ENCODE measurements at places on chromosomes 1 and 21.

GRCh38 chr21:41428311-41428710, 2.3 kb downstream of the MX1 start:
- no peak overlapping the region for H3K27ac ChIP-seq
- H3K36me3 ChIP-seq, result no peaks in the 10 kb centered on the region
- DNase-seq, result no peak
- peaks cover 17% of the 10 kb centered on the region for H3K27me3 ChIP-seq
- H3K4me3 ChIP-seq, result no peak overlapping the region
- peaks cover 23% of the 10 kb centered on the region for H3K4me1 ChIP-seq

- H3K4me1 ChIP-seq, result peaks cover 26% of the 10 kb centered on the region
- H3K4me3 ChIP-seq, result peak overlapping the region; percentile 94
- peaks cover 7% of the 10 kb centered on the region for H3K36me3 ChIP-seq
- DNase-seq, result no peak
- no peaks in the 10 kb centered on the region for H3K27me3 ChIP-seq
- H3K27ac ChIP-seq, result peak overlapping the region; percentile 67
Observed at GRCh38 chr1:53947172-53947907, 1.2 kb downstream of the LRRC42 start.

DNA sequence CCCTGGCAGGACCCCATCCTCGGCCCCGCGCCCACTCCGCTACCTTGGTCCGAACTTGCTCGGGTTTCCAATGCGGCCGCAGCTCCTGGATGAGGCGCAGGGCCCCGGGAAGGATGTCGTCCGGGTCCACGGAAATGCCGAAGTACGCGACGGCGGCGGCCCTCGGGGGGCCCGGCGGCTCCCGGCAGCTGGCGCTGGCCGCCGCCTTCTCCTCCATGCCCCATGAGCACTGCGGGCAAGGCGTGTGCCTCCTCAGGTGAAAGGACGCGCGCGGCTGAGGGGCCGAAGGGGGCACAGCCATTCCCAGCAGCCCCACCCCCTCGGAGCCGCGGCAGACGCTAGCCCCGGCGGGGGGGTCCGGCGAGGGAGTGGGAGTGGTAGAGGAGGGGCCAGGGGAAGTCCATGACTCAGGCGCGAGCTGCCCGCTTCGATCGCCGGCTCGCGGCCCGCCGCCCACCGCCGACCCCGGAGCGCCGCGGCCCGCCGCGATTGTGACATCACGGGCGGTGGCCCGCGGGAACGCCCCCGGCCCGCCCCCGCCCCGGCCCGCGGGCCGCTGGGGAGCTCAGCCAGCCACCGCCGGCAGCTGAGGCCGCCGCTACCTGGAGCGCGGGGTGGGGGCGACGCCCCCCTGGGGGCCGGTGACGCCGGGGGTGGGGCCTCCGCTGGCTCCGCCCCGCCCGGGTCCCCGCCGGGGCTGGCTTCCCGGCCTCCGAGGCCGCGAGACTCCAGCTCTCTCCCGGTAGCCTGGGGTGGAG, at the start of gene ETNK2:
ETNK2 (minus strand) TSS at position 493 of the 758 bp plus-strand sequence; CDS start at position 301, 192 bp downstream.
- DNase-seq, result peak; percentile 83
- H3K27ac ChIP-seq, result peak within 1 kb of the TSS; percentile 47
- H3K36me3 ChIP-seq, result peaks cover 10% of the 10 kb centered on the region

DNA sequence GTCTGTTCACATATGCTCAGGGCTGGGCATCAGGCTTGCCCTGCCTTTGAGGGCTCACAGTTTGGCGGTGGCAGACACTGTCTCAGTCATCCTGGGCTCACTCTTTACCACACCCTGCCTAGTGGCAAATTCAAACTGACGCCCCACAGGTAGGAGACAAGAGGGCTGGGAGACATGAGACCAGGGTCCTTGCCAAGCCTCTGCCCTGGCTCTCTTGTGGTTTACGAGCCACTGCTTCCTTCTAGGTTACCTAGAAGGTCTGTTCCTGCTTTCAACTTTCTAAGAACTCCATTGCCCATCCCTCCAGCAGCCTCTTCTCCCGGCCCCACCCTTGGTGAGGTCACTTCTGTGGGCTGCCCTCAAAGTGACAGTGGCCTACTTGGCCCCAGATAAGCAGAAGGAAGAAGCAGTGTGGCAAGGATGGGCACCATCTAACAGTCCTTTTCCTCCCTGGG, 10.5 kb downstream of the KIF21B start:
- H3K4me3 ChIP-seq, result no peak overlapping the region
- H3K27ac ChIP-seq, result peak overlapping the region; percentile 89
- no peak for DNase-seq
- peaks cover 25% of the 10 kb centered on the region for H3K36me3 ChIP-seq

GRCh38 chr21:20822666-20823065, 175.5 kb upstream of the NCAM2 start:
- no peak overlapping the region for H3K4me3 ChIP-seq
- peak; percentile 50 for DNase-seq
- no peaks in the 10 kb centered on the region for H3K4me1 ChIP-seq

DNA sequence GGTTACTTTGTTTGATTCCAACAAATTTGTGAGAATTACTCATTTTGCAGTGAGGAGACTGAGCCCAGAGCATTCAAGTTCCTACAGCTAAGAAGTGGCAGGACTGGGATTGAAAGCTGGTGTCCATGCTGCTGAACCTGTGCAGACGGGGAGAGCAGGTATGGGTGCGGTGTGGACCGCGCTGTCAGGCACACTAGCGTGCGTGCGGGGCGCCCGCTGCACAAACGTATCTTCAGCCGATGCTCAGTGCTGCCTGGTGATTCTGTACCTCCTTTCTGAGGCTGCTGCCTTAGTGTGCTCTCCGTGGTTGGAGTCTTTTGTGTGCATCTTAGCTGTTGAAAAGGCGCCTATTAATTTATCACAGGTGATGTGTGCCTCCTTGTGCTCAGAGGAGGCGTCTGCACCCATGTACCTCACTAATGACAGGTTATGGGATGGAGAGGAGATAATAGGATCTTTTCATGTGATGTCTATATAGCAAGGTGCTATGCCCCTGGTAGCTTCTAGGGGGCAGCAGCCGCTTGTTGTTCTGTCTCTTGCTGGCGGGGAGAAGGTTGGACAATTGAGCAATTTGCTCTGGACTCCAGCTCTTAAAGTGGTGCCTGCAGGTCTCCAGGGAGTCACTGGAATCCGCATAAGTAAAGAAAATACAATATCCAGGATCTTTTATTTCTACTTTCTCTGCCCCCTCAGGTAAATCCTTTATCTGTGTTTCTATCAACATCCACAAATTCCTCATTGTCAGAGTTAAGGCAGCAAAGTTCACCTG, 32.5 kb downstream of the PEX14 start:
- no peak overlapping the region for H3K4me3 ChIP-seq
- DNase-seq, result no peak
- H3K36me3 ChIP-seq, result no peaks in the 10 kb centered on the region
- no peak overlapping the region for H3K27ac ChIP-seq
- H3K27me3 ChIP-seq, result no peaks in the 10 kb centered on the region

DNA sequence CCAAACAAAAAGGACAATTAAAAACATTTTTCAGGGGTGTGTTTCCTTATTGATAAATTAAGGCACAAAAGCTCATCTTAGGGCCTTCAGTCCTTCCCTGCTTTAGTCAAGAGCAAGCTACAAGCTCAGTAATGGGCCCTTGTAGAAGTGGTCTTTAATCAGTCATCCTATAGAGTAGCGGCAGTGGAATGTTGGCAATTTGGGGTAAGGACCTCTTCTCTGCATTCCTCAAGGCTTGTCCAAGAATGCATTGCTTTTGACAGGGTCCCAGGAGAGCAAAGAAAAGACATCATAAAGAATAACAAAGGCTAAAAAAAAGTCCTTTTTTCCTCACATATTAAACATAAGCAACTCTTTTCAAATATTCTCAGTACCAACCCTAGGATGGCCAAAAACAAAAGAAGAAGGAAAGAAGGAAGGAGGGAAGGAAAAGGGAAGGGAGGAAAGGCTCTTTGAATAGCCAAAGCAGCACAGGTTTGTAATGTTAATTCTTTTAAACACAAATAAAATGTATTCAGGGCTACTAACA, 27.3 kb upstream of the CAMK1G start:
- no peak overlapping the region for H3K27ac ChIP-seq
- H3K36me3 ChIP-seq, result no peaks in the 10 kb centered on the region
- peaks cover 3% of the 10 kb centered on the region for H3K27me3 ChIP-seq
- no peaks in the 10 kb centered on the region for H3K4me1 ChIP-seq
- no peak for DNase-seq

- no peak overlapping the region for H3K27ac ChIP-seq
- H3K4me1 ChIP-seq, result no peaks in the 10 kb centered on the region
- no peaks in the 10 kb centered on the region for H3K36me3 ChIP-seq
- H3K27me3 ChIP-seq, result no peaks in the 10 kb centered on the region
- H3K4me3 ChIP-seq, result no peak overlapping the region
Observed at GRCh38 chr1:231616667-231617066, 9.9 kb upstream of the DISC1 start.

GRCh38 chr1:15950763-15951295, 25.1 kb downstream of the ZBTB17 start:
- peaks cover 66% of the 10 kb centered on the region for H3K4me1 ChIP-seq
- no peak for DNase-seq
- H3K36me3 ChIP-seq, result peaks cover 67% of the 10 kb centered on the region
- H3K27me3 ChIP-seq, result no peaks in the 10 kb centered on the region

DNA sequence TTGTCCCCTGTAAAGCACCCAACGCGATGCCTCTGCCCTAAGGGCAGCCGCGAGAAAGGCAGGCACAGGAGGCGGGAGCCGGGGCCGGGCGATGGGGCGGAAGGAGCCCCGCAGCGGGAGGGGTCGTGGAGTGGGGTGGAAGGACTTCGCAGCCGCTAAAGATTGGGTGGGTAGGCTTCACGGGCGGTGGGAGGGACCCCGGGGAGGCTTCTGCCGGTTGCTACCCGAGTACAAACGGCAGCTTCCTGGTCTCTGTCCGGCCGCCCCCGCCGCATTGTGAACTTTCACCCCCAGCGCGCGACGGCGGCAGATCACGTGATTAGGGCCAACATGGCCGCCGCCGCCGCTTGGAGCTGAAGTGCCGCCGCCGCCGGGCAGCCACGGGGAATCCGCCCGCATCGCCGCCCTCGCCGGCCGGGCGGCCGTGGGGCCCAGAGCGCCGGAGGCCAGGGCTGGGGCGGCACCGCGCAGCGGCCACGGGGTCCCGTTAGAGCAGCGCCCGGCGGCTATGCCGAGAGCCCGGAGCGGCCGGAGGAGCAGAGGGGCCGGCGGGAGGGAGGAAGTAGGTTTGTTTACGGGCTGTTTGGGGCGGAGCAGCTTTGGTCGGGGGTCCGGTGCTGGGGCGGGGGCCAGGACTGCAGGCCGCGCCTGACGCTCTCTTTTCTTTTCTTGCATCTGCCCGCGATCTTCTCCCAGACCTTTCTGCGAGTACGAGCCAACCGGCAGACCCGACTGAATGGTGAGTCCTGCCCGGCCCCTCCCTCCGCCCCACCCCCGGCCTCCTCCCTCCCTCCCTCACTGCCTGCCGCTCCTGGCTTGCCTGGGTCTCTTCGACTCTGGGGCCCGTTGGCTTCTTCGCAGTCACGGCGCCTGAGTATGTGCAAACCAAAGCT, 42.4 kb downstream of the TMEM53 start:
- peak overlapping the region; percentile 95 for H3K27ac ChIP-seq
- peaks cover 30% of the 10 kb centered on the region for H3K4me1 ChIP-seq
- H3K36me3 ChIP-seq, result peaks cover 20% of the 10 kb centered on the region
- DNase-seq, result peak; percentile 94
- H3K4me3 ChIP-seq, result peak overlapping the region; percentile 60
- no peaks in the 10 kb centered on the region for H3K27me3 ChIP-seq

DNA sequence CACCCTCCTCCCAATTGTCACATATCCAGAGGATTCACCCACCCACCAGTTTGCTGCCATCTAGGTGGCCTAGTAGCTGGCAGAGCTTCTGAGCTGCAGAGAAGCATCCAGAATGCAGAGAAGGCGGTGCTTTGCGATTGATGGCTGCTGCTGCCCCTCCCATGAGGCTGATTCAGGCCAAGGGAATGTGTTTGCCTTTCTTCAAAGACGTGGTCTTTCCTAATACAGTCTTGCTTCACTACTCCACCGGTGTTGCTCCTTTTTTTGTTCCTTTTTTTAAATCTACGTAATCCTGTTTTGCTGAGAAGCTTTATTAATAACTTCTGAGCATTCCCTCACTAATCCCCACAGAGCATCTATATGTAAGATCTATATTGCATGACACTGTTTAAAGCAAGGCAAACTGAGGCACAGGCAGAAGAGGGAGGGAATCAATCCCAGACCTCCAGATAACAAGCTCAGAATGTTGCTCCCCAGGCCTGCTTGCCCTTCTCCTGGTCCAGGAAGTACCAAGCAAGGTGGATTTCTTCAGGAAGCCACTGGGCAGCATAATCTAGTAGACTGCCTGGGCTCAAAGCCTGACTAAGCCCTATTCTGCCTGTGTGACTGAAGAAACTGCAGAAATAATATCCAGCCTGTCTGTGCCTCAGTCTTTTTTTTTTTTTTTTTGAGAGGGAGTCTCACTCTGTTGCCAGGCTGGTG, 275.5 kb upstream of the FMN2 start:
- no peak overlapping the region for H3K27ac ChIP-seq
- no peak for DNase-seq
- H3K27me3 ChIP-seq, result no peaks in the 10 kb centered on the region
- H3K4me3 ChIP-seq, result no peak overlapping the region
- H3K4me1 ChIP-seq, result peaks cover 8% of the 10 kb centered on the region
- no peaks in the 10 kb centered on the region for H3K36me3 ChIP-seq

DNA sequence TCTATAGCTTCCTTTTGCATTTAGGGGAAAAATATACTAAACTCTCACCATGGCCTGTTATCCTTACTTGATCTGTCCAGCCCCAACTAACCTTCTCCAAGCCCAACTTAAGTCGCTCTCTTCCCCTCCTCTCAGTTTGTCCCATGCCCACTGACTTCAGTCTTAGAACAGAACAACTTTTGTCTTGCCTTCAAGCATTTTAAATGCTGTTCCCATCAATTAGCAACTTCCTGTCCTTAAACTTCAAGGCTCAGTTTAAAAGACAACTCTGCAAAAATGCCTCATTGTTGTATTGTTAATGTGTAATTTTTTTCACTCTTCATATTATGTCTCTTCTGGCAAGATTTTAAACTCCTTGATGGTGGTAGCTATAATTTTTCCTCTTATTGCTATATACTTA, 526.9 kb downstream of the NEGR1 start:
- no peak overlapping the region for H3K4me3 ChIP-seq
- no peaks in the 10 kb centered on the region for H3K36me3 ChIP-seq
- DNase-seq, result no peak
- no peak overlapping the region for H3K27ac ChIP-seq
- no peaks in the 10 kb centered on the region for H3K4me1 ChIP-seq
- H3K27me3 ChIP-seq, result no peaks in the 10 kb centered on the region

DNA sequence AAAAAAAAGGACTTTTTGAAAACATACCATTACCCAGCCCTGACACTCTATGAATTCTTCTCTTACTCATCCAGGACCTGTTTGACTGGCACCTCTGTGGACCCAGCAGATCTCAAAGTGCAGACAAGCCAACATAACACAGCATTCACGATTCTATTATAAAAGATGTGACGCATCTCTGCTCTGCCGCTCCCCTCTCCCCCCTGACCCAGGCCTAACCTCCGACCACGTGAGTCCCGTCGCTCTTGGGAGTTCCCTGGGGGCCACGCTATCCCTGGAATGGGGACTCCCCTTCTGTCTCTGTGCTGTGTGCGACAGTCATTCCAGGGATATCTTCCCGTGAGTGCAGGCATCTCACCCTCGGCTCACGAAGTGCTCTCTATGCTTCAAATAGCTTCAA, 21.1 kb downstream of the LRRC38 start:
- H3K4me3 ChIP-seq, result no peak overlapping the region
- no peak overlapping the region for H3K27ac ChIP-seq
- no peaks in the 10 kb centered on the region for H3K27me3 ChIP-seq
- H3K36me3 ChIP-seq, result no peaks in the 10 kb centered on the region
- no peak for DNase-seq
